Activated T-helper 1 cell treated with anti-CD3 and anti-CD28 coated beads, Interleukin-12 subunit alpha, Interleukin-12 subunit beta, Interleukin-2, Interleukin-4 antibody, amounts not matched to agents 30 ng/mL and 10 ng/mL and 1 ng/mL, durations not matched to agents 14 hours and 24 hours and 36 hours (primary cell): ENCODE measurements at places on chromosomes 6 and 20. TPM values are rescaled to one million over a fixed set of nuclear protein-coding genes. Genes with fewer than 3 reads are reported as not detected.
A peak's percentile ranks its signal among the peaks of the same experiment; 100 is the strongest.

Gene RBM24
- not detected in 2 replicates for total RNA-seq

Gene COL11A2
- 0.61 and 0.65 TPM in 2 replicates for total RNA-seq

DNA sequence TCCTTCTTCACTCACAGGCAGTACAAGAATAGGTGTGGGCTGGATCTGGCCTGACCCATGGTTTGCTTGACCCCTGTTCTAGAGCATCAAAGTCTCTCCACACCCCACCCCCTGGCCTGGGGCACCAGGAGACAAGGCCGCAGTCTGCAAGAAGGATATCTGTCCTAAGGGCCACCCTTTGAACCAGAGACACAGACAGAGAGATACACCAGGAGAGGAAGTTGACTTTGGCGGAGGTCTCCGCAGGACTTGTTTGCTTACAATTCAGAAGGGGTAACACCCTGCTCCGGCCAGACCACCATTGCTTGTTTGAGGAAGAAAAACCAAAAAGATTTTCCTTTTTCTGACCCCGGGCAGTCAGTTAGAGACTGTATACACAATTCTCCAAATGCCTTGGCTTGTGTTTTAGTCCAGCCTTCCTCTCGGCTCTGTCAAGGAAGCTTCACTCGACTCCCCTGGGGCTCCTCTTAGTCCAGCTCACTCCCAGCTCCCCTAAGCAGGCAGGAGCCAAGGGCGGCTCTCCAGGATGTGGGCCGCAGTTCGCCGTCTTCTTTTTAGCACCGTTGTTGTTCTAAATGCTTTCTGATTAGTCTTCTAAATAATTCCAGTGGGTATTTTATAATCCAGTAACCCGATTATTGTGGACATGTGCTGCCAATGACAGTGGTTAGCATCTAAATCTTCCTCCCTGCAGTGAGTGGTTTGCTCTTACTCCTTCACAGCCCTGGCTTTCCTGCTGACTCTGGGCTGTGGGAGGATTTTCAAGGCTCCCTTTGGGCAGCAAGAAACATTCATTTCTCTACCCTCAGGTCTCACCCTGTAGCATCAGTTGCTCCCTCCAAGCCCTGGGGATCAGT lies 58.6 kb upstream of the MRPS10 start:
- peaks cover 18% of the 10 kb centered on the region for H3K36me3 ChIP-seq
- no peak overlapping the region for H3K4me3 ChIP-seq
- DNase-seq: no peak
- peaks cover 33% of the 10 kb centered on the region for H3K4me1 ChIP-seq
- H3K27ac ChIP-seq: peak overlapping the region; percentile 72

DNA sequence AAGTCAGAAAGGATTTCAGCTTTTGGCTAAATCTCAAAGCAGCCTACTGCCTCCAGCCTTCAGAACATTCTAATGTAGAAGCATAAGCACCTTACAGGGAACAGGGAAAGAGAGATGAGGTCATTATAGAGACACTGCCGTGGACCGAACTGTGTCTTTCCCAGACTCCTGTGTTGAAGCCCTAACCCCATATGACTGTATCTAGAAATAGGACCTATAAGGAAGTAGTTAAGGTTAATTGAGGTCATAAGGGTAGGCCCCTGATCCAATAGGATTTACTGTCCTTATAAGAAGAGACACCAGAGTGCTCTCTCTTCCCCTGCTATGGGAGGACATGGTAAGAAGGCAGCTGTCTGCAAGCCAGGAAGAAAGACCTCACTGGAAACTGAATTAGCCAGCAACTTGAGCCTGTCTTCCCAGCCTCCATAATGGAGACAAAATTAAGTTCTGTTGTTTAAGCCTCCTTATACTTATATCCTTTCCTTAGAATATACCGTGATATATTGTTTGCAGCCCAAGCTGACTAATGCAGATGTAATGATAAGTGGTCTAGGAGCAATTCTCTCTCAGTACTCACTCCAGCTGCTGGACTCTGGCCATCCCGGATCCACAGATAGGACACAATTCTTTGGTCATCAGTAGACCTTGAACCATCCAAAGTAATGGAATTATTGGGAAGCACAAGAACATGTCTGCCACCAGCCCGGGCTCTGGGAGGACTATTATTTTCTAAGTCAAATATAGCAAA lies 71.4 kb downstream of the ALDH5A1 start:
- no peak overlapping the region for H3K27ac ChIP-seq
- peaks cover 10% of the 10 kb centered on the region for H3K27me3 ChIP-seq

- H3K27ac ChIP-seq: no peak overlapping the region
- no peaks in the 10 kb centered on the region for H3K36me3 ChIP-seq
- peaks cover 13% of the 10 kb centered on the region for H3K27me3 ChIP-seq
- DNase-seq: no peak
Measured at GRCh38 chr20:48273843-48274242, 488.6 kb upstream of the SULF2 start.

GRCh38 chr6:48750861-48751260 lies 639.9 kb upstream of the PTCHD4 start:
- no peaks in the 10 kb centered on the region for H3K4me1 ChIP-seq
- DNase-seq: no peak
- H3K4me3 ChIP-seq: no peak overlapping the region
- no peak overlapping the region for H3K27ac ChIP-seq

- no peaks in the 10 kb centered on the region for H3K36me3 ChIP-seq
- H3K4me3 ChIP-seq: no peak overlapping the region
- no peak for DNase-seq
- H3K27me3 ChIP-seq: peaks cover 4% of the 10 kb centered on the region
- H3K27ac ChIP-seq: no peak overlapping the region
Measured at GRCh38 chr20:20070871-20071726, 18.8 kb downstream of the CFAP61 start.

GRCh38 chr20:22343612-22344011 lies 240.8 kb downstream of the FOXA2 start:
- peaks cover 7% of the 10 kb centered on the region for H3K4me1 ChIP-seq
- H3K27ac ChIP-seq: no peak overlapping the region
- DNase-seq: no peak
- H3K27me3 ChIP-seq: peaks cover 3% of the 10 kb centered on the region

DNA sequence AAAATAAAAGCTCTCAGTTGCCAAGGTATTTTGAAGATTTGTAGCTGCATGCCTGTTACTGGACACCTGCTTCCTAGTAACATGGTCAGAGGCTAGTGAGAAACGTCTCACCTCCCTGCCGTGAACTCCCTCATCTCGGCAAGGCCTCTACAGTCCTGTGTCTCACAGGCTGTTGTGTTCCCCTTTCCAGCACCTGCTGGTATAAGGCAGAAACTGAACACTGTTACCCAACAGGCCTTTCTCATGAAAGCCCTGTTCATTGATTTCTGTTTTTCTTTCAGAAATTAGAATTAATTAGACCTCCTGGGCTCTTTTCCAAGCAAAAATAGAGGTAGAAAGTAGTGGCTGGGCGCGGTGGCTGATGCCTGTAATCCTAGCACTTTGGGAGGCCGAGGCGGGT lies 17.6 kb upstream of the SRSF3 start:
- DNase-seq: no peak
- H3K27me3 ChIP-seq: no peaks in the 10 kb centered on the region
- H3K4me1 ChIP-seq: no peaks in the 10 kb centered on the region
- no peak overlapping the region for H3K27ac ChIP-seq
- H3K4me3 ChIP-seq: no peak overlapping the region

GRCh38 chr6:69631552-69632346 lies 165.1 kb downstream of the LMBRD1 start:
- H3K36me3 ChIP-seq: no peaks in the 10 kb centered on the region
- peak overlapping the region; percentile 19 for H3K4me3 ChIP-seq
- H3K27me3 ChIP-seq: peaks cover 8% of the 10 kb centered on the region

GRCh38 chr6:108287373-108287772 lies 7.5 kb upstream of the AFG1L start:
- no peak overlapping the region for H3K27ac ChIP-seq
- H3K4me3 ChIP-seq: no peak overlapping the region
- H3K27me3 ChIP-seq: peaks cover 2% of the 10 kb centered on the region
- no peaks in the 10 kb centered on the region for H3K36me3 ChIP-seq

DNA sequence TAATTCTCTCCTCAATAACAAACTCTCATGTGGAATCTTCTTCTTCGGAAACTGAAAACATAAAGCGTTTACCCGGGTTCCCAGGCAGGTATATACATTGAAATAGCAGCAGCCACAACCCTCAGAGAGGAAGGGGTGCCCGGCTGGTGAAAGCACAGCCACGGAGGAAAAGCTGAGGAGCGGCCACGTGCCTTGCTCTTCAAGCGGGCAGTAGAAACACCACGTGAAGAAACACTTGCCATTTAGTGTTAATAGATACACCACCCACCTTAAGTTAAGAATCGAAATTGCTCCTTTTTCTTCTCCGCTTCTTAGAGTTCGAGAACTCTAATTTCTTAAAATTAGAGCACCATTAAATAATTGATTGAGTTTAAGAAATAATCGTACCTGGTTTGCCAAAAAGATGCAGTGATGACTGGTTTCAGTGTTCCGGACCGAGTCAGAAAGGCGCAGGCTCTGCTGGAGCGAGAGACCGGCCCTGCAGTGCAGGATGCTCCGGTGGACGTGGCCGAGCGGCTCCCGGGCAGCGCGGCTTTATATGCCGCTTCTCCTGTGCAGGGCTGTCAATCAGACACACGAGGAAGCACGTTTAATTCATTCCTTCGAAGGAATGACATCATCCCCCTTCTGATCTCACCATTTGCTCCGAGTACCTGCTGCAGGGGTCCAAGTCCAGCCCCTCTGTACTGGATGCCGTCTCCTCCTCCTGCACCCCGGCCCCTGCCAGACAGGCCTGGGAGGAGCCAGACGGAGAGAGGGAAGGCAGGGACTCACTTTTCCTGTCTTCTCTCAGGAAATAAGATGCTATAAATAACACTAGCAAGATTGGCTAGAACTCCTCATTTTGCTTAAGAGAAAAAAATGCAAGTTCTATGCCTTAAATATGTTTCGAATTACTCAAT lies at the start of gene THBS2:
TSS of gene THBS2 (minus strand) at position 510 of the 902 bp plus-strand sequence. CDS start 3,062 bp downstream, outside the sequence.
- no peak within 1 kb of the TSS for H3K4me3 ChIP-seq
- peaks cover 5% of the 10 kb centered on the region for H3K4me1 ChIP-seq
- no peaks in the 10 kb centered on the region for H3K36me3 ChIP-seq
- peaks cover 41% of the 10 kb centered on the region for H3K27me3 ChIP-seq
- no peak for DNase-seq

- H3K27me3 ChIP-seq: peaks cover 10% of the 10 kb centered on the region
- no peaks in the 10 kb centered on the region for H3K4me1 ChIP-seq
Measured at GRCh38 chr6:35091346-35092083, 49.6 kb downstream of the TCP11 start.

- H3K36me3 ChIP-seq: no peaks in the 10 kb centered on the region
- H3K27ac ChIP-seq: no peak within 1 kb of the TSS
- DNase-seq: no peak
- peaks cover 74% of the 10 kb centered on the region for H3K27me3 ChIP-seq
Measured at GRCh38 chr20:57266291-57267157, at the start of gene BMP7. BMP7 (minus strand) TSS chr20:57266641; CDS start chr20:57266122, 519 bp downstream.

DNA sequence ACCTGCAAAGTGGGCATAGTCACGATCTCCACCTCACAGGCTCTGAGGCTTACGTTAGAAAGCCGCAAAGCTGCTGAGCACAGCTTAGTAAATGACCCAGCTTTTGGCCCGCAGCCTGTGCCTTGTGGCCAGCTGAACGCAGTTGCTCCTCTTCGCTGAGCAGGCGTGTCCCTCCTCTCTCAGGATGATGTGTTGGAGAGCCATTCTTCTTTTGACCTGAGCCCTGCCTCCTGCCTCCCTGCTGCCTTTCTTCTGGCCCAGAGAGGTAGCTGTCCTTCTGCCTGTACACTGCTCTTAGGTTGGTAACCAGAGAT lies 47.6 kb upstream of the MYL9 start:
- H3K4me3 ChIP-seq: no peak overlapping the region
- peaks cover 30% of the 10 kb centered on the region for H3K4me1 ChIP-seq
- no peaks in the 10 kb centered on the region for H3K27me3 ChIP-seq
- DNase-seq: no peak
- H3K27ac ChIP-seq: peak overlapping the region; percentile 42

DNA sequence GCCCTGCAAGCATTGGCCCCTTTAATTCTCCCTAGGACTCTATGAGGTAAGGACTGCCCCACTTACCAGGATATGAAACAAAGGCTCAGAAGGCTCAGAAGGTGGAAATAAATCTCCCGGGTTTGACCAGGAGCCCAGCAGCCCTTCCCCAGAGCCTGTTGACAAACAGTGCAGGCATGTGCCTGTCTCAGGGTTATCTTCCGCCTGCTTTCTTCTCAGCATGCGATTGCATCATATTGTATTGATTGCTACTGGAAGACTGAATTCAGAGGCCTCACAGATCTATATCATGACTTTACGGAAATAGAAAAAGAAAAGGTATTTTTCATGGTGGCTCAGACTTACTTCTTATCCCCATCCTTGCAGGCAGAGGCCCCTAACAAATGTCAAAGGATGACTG lies 92.7 kb downstream of the PHACTR3 start:
- no peak overlapping the region for H3K27ac ChIP-seq
- no peaks in the 10 kb centered on the region for H3K4me1 ChIP-seq
- peaks cover 3% of the 10 kb centered on the region for H3K27me3 ChIP-seq
- H3K36me3 ChIP-seq: no peaks in the 10 kb centered on the region

DNA sequence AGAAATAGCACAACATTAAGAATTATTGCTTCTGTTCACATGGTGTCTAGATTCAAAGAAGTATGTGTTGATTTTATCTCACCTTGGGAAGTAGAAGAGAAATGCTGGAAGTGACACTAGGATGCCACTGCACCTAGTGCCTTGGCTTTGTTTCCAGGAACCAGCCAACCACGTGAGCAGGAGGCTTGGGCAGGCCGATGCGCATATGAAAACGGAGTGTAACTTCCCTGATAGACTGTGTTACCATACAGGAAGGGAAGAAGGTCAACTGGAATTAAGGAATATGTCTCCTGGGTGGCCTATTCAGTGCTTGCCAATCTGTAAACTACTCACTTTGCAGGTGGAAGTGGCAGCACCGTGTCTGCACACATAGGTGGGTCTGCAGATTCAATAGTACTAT lies 28.1 kb downstream of the TUBB2B start:
- H3K36me3 ChIP-seq: no peaks in the 10 kb centered on the region
- H3K27ac ChIP-seq: no peak overlapping the region
- peaks cover 13% of the 10 kb centered on the region for H3K27me3 ChIP-seq
- no peak overlapping the region for H3K4me3 ChIP-seq
- H3K4me1 ChIP-seq: no peaks in the 10 kb centered on the region
- no peak for DNase-seq

DNA sequence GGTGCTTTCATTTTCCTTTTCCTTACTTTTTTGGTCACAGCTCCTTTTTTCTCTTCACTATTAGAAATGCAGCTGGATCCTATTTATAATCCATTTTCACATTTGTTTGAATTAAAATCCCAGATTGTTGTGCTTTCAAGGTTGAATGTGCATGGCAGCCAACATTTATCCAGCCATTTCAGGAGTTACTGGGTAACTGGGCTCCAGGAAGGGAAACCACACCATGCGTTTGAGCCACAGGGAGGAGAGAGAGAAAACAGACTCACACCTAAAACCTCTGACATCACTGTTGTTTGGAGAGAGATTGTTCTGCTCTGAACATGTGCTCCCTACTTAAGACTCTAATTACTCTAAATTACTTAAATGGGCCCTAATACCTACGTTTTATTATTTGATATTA lies 173.4 kb downstream of the BMP2 start:
- H3K36me3 ChIP-seq: no peaks in the 10 kb centered on the region
- DNase-seq: no peak
- H3K4me1 ChIP-seq: no peaks in the 10 kb centered on the region
- no peaks in the 10 kb centered on the region for H3K27me3 ChIP-seq

GRCh38 chr6:147065786-147066185 lies 138.4 kb upstream of the STXBP5 start:
- H3K27ac ChIP-seq: no peak overlapping the region
- peaks cover 18% of the 10 kb centered on the region for H3K4me1 ChIP-seq
- DNase-seq: no peak
- no peak overlapping the region for H3K4me3 ChIP-seq
- peaks cover 10% of the 10 kb centered on the region for H3K36me3 ChIP-seq

- peak overlapping the region; percentile 84 for H3K4me3 ChIP-seq
- peaks cover 14% of the 10 kb centered on the region for H3K36me3 ChIP-seq
- no peak for DNase-seq
- peak overlapping the region; percentile 94 for H3K27ac ChIP-seq
Measured at GRCh38 chr6:63571361-63572043, 778 bp upstream of the LOC128125822 start.
